ENCODE measurements at places on chromosomes 13 and 19.

DNA sequence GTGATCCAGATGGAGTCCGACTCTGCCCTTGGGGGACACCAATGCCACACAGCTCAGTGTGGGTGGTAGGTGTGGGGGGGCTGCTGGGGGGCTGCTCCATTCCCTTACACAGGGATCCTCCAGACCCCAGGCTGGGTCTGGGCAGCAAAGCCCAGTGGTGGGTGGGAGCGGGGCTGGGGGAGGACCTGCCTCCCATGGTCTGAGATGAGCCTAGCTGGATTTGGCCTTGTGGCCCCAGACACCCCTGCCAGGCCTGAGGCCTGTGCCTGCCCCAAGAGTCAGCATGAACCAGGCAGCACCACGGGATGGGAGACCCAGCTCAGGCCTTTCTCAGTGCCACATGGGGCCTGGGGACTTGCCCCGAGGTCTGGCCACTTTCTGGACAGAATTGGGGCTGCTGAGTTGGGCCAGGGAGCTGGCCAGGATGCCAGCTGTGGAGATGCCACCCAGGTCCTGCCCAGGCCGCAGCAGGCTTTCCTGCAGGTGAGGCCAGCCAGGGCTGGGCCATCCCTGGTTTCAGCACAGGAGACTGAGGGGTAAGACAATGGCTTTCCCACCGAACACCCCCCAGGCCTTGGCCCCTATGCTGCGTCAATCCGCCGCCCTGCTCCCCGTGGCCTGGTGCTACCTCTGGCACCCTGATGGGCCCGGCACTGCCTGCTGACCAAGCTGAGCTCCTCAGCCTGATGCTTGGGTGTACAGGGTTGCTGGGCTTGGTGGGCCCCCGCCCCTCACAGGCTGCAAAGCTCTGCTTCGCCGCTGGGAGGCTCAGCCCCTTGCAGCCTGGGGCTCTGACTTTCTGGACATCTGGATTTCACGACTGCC, 24.2 kb downstream of the CEBPG start:
- DNase-seq: no peak

DNA sequence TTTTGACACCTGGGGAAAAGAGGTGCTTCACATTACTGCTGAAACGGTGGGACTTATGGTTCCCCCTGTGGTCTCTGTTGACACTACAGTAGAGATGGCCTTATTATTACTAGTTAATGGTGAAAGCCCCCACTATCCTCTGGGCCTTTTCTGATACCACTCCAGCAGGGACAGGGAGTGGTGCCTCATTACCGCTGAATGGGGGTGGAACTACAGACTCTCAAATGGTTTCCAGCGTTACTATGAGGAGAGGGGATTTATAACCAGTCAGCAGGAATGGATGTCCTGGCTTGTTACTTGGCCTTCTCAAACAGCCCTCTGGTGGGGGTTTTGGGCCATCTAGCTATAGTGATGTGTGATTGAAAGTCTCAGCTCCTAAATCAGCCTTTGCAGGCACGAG, 96.7 kb upstream of the DIAPH3 start:
- DNase-seq: no peak

DNA sequence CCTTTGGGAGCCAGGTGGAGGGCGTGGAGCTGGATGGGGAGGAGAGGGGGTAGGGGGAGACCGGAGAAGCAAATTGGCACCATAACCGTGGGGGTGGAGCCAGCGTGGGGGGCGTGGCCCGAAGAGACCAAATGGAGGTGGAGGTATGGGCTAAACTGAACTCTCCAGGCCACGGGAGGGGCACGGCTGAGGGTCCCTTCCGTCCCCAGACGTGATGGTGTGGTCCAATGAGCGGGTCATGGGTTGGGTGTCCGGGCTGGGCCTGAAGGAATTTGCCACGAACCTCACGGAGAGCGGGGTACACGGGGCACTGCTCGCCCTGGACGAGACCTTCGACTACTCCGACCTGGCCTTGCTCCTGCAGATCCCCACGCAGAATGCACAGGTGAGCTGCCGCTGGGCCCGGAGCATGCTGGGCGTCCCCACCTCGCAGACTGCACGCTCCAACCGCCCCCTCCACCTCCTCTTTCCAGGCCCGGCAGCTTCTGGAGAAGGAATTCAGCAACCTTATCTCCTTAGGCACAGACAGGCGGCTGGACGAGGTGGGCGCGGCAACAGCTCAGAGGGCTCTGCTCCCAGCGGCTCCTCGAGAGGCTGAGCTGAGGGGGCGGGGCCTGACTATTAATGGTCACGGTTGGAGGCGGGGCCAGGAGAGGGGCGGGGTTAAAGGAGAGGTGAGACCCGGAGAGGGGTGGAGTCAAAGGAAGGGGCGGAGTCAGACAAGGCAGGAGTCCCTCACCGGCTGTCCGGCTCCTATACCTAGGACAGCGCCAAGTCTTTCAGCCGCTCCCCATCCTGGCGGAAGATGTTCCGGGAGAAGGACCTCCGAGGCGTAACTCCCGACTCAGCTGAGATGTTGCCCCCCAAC, 6.2 kb downstream of the HRC start:
- DNase-seq: peak; percentile 95

GRCh38 chr19:51507640-51508058, 6.0 kb upstream of the SIGLEC12 start:
- DNase-seq: no peak

DNA sequence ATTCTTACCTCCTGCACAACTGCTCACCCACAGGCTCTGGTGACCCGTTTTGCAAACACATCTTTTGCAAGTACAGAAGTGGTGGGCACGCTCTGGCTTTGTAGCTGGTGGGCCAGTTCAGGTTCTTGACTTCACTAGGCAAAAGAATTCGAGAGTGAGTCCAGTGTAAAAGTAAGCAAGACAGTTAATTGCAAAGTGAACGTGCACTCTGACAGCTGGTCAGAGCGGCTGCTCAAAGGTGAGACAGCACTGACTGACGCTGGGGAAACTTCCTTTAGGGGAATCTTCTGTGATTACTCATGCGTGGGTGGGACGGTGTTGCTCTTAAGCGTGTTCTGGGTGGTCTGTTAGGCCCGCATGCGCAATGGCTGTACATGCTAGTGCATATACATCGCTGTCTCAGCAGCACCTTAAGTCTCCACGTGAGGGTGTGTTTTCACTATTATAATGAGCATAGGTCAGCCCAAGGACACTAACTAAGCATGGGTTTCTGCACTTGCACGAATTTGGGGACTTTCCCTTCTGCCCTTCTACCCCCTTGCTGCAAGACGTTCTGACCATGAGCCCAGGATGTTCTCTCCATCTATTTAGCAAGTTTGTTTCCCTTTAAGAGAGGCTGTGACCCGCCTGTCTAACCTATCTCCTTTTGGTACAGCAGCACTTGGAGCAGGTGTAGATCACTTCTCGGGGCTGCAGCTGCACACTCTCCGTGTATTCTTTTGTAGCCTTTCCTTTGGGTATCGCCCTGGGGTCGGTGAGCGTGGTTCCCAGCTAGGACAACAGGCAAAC, 30.2 kb upstream of the CD33 start:
- DNase-seq: no peak

- no peak for DNase-seq
Observed at GRCh38 chr19:30711296-30711695, 339.1 kb downstream of the ZNF536 start.

- no peak for DNase-seq
Observed at GRCh38 chr19:18612772-18613588, at the start of gene TMEM59L. Gene TMEM59L, plus strand, starts transcription at chr19:18612870. Its CDS starts 89 bp downstream, at chr19:18612959.

DNA sequence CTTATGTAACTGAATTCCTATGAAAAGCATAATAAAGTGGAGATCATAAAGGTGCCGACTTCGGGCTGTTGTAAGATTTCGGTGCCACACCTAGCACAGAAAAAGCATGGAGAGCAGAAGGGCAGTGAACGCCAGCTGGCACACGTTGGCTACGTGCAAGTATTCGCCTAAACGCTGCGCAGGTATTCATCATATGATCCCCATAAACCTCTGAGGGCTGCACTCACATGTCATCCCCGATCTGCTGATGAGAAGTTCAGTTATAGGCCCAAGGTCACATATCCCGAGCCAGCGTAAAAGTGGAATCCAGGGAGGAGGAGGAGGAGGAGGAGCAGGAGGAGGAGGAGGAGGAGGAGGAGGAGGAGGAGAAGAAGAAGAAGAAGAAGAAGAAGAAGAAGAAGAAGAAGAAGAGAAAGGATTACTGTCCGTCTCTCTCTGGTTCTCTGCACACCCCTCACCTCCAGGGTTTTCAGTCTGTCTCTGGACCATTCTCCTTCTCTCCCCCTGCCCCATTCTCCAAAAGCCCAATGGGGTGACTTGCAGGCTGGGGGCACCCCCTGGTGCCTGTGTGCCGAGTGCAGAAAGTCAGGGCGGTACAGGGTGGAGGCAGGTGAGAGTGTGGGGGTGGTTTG, 18.6 kb upstream of the CYP2S1 start:
- DNase-seq: no peak

DNA sequence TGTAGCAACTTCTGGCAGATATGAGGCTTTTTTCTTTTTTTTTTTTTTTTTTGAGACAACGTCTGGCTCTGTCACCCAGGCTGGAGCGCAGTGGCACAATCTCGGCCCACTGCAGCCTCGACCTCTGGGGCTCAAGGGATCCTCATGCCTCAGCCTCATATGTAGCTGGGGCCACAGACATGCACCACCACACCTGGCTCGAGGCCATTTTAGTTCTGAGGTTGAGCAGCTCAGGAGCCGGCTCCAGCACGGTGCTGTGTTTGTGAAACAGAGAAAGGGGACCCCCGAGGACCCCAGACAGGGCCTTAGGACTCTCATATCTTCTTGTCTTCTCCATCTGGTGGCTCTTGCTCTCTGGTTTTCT, 3.4 kb upstream of the FLT3LG start:
- no peak for DNase-seq

- DNase-seq: no peak
Observed at GRCh38 chr19:9044449-9044848, 34.2 kb upstream of the MUC16 start.

- no peak for DNase-seq
Observed at GRCh38 chr13:22848539-22849052, 332.2 kb upstream of the SGCG start.

DNA sequence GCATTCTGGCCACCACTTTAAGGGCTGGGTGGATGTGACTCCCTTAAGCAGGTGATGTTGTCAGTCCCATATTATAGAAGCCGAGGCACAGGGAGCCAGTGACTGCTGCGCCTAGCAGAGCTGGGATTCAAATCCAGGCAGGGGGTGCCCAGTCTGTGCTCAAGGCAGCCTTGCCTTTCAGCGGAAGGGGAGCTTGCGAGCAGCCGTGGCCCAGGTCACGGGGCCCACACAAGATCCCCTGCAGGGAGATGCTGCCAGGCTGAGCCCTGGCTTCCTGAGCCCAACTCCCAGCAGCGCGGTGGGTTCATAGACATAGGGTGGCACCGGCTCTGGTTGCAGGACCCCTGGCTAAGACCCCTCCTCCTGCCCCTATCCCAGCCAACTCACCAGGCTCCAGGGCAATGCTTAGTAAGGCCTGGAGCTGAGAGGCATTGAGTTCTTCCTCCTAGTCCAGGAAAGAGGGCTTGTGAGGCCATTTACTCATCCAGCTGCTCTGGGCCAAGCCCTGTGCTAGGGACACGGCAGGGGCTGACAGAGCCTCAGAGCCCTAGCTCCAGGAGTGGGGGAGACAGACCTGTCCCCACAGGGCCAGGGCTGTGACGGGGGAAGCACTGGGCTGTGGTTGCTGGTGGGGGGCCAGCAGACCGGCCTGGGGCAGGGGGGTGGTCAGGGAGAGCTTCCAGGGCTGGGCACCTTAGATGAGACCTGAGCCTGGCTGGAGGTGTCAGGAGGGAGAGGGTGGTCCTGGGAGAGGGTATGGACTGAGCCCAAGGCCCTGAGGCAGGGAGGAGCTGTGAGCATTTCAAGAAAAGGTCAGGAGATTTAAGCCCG, 9.6 kb downstream of the CAPN12 start:
- no peak for DNase-seq

- no peak for DNase-seq
Observed at GRCh38 chr19:15101479-15102082, 5.6 kb upstream of the SYDE1 start.

DNA sequence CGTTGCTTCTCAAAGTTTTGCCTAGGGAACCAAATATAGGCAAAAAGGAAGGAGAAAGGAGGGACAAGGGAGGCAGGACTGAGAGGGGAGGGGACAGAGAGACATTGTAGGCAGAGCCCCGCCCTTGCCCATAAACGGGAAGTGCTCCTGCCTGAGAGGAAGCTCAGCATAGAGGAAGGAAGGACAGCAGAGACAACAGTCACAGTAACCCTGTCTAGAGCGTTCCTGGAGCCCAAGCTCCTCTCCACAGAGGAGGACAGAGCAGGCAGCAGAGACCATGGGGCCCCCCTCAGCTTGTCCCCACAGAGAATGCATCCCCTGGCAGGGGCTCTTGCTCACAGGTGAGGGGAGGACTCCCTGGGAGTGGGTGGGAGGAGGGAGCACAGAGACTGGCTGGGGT, at the start of gene CEACAM21:
CEACAM21 (plus strand) TSS at position 169 of the 400 bp plus-strand sequence; CDS start at position 278, 109 bp downstream.
- no peak for DNase-seq

DNA sequence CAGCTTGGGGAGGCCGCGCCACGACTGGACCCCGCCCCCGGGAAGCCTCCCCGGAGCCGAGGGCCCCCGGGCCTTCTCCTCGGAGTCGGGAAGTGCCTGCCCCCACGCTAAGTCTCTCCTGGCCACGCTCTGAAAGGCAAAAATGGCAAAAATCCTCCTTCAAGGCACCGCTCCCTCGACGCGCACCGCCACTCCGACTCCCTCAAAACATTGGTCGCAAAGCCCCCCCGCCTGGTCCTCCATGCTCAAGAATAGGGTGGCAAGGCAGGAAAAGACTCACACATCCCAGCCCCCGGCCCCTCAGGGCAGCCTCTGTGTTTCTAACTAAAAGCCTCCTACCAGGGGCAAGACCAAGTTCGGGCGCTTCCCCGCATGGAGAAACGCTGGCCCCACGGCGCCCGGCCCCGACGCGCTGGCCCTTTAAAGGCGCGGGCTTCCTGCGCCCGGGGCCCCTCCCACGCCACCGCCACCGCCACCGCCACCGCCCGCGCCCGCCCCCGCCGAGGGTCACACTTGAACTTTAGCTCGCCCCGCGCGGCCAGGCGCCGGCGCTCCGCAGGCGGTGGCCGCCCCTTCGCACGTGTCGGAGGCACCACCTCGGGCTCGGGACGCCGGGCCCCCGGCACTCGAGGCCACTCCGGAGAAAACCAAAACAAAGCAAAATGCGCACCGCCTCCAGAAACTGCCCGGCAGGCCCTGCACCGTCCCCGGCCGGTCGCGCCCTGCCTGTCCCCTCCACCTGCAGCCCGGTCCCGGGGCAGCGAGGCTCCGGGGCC, 1.9 kb downstream of the FOXO1 start:
- DNase-seq: no peak

DNA sequence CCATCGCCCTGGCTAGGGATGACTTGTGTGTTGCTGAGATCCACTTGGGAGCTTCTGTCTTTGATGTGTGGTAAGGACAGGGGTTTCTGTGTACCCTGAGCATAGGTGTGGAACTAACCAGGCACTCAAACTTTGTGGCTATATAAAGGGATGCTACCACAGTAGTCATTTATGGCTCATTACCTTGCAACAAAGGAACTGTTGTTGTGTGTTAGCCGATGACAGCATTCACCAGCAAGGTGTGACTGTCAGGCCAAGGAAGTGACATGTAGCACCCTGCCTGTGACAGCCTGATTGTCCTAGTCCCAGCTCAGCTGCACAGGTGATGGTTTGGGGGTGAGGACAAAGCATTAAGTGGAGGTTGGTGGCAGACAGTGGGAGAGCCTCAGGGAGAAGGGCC, 73.6 kb downstream of the COG3 start:
- no peak for DNase-seq
